Aorta (tissue), 5 donors: ENCODE measurements at places on chromosomes 3 and 15. TPM values are rescaled to one million over a fixed set of nuclear protein-coding genes. Genes with fewer than 3 reads are reported as not detected.

The ABHD10 gene
- total RNA-seq = 14.1 TPM

The MED12L gene
- 2.3 TPM for total RNA-seq

GRCh38 chr3:107848351-107848915, 242.4 kb downstream of the CD47 start:
- H3K27ac ChIP-seq = no peak overlapping the region
- H3K4me1 ChIP-seq = no peaks in the 10 kb centered on the region
- H3K4me3 ChIP-seq = no peak overlapping the region
- H3K36me3 ChIP-seq = no peaks in the 10 kb centered on the region
- no peaks in the 10 kb centered on the region for H3K27me3 ChIP-seq
- no peak for DNase-seq

DNA sequence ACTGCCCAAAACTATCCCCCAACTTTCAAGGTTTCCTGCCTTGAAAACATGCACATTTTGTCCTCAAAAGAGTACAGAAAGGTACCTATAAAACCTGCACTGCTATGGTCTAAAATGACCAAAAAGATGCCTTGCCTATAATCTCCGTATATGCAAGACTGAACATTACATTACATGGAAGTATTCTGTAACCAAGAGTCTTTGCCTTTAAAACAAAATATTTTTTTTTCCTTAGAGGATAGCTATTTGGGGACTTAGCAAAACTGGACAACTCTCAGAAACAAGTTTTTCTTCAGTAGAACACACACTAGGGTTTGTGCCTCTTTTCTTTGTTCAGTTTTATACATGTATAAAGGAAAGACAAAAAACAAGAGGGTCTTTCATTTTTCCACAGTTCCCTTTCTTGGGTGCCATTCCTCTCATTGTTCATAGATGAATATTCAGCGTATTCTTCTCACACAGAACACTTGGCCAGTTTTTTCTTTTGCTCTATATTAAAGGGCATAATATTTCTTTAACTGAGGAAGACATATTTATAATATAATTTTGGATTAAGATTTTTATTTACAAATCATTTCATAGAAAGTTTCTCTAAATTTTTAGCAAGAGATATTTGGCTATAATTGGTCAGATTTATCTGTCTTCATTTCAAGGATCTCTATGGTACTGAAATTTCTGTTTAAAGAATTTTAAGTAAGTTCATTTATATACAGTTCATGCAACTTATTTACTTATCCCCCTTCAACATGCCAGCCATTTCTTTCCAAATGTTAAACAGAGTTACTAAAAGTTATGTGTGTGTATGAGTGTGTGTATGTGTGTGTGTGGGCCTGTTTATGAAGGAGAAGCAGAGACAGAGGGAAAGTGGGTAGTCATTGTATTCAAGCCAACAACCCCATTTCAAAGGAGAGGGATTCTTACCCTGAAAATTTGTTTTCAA, 142.6 kb downstream of the ZBTB20 start:
- no peak overlapping the region for H3K4me3 ChIP-seq
- no peak overlapping the region for H3K27ac ChIP-seq
- peaks cover 3% of the 10 kb centered on the region for H3K36me3 ChIP-seq
- DNase-seq = no peak
- H3K27me3 ChIP-seq = no peaks in the 10 kb centered on the region

GRCh38 chr3:13233487-13234485, 160.6 kb upstream of the IQSEC1 start:
- no peak for DNase-seq
- no peaks in the 10 kb centered on the region for H3K36me3 ChIP-seq
- H3K4me1 ChIP-seq = no peaks in the 10 kb centered on the region
- H3K27ac ChIP-seq = no peak overlapping the region
- H3K27me3 ChIP-seq = no peaks in the 10 kb centered on the region
